CD8-positive, alpha-beta memory T cell (primary cell): ENCODE measurements at places on chromosomes 3 and 15. TPM values are rescaled to one million over a fixed set of nuclear protein-coding genes. Genes with fewer than 3 reads are reported as not detected.

VWA5B2 gene
- total RNA-seq: not detected

HRG gene
- total RNA-seq: not detected

GPR27 gene
- total RNA-seq: 2.6 TPM

SLC22A14 gene
- not detected for total RNA-seq

WDR93 gene
- total RNA-seq: not detected

GOLGA8G gene
- not detected for total RNA-seq

CCDC54 gene
- not detected for total RNA-seq

RETNLB gene
- total RNA-seq: not detected

A4GNT gene
- total RNA-seq: not detected

ACKR2 gene
- total RNA-seq: 0.92 TPM

DCBLD2 gene
- 1.6 TPM for total RNA-seq

ZNF620 gene
- 7.1 TPM for total RNA-seq

SCN11A gene
- total RNA-seq: 0.07 TPM

ZPLD1 gene
- not detected for total RNA-seq

LRRC49 gene
- 0.46 TPM for total RNA-seq

UNC13C gene
- total RNA-seq: not detected

C3orf85 gene
- total RNA-seq: not detected

CLDN1 gene
- total RNA-seq: not detected

INTS14 gene
- 64.7 TPM for total RNA-seq

NR1I2 gene
- total RNA-seq: 0.35 TPM

ARGFX gene
- total RNA-seq: not detected

CCR3 gene
- total RNA-seq: not detected

CLRN1 gene
- not detected for total RNA-seq

GPR156 gene
- total RNA-seq: 0.04 TPM

AGTR1 gene
- total RNA-seq: not detected

NPHP3 gene
- total RNA-seq: 13.9 TPM

CNTN4 gene
- total RNA-seq: not detected

PLCL2 gene
- 22.2 TPM for total RNA-seq

TTLL13 gene
- 0.80 TPM for total RNA-seq

ANKRD63 gene
- total RNA-seq: not detected

NUDT16 gene
- 7.3 TPM for total RNA-seq
